ENCODE measurements at places on chromosomes 13 and 19.

DNA sequence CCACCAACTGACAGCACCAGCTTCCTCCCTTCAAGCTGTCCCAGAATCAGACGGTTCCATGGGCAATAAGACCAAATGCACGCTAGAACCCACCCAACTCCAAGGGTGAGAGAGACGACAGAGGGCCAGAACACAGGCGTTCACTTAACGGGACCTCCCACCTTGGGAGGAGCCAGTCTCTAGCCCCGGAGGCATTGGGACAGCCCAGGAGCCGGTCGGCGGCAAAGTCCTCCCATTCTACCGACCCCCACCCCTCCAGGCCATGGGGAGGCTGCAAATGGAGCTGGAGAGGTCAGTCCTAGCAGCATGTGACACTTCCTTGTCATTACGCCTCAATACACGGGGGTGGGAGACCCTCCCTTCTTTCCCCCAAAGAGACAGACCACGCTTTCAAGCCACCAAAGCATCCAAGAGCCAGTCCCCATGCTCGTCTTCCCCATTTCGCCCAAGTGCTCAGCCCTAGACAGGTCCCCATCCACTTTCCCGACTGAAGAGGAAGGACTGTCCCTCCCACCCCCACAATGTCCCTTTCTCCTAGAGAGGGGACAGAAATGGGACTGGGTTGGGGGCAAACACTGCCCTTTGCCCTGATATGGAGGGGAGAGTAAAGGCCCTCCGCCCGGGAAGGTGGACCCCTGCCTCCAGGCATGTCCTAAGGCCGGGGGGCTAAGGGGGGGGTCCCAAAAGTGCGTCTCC is 964 bp downstream of the KHSRP start:
- DNase-seq = peak; percentile 55

DNA sequence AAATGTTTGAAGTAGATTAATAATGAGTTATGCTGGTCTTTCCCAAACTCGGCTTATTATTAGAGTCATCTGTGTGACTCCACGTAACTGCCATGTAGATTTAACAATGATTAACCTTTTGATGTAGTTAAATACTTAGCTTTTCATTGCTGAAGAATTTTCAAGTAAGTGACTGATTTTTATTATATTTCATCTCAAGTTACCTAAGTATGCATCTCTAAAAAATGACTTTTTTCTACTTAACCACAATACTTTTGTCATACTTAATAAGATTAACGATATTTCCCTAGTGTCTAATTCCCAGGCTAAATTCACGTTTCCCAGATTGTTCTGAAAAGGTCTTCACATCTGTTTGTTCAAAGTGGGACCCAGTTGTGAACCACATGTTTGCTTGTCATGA is 17.8 kb downstream of the BIVM start:
- DNase-seq = no peak

- DNase-seq = no peak
These were observed 3.4 kb upstream of the ZNF333 start for GRCh38 chr19:14686411-14686810.

DNA sequence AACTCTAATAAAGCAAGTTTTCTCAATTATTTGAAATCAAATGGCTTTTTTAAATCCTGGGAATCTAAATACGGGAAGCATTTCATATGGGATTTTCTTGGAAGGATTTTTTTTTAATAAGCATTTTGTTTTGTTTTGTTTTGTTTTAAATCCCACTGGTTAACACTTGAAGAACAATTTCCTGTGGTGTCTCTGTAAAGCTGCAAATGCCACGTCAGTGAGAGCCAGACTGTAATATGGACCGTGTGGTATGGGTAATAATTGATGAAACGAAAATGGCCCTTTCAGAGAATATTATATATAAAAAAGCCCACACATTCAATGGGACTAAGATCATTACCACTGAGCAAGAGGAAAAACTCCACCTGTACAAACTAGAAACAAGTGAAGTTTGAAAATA is 33.9 kb upstream of the MIR17HG start:
- no peak for DNase-seq

GRCh38 chr13:77448689-77449088 is 86.8 kb upstream of the SCEL start:
- no peak for DNase-seq

- no peak for DNase-seq
These were observed 19.7 kb downstream of the ZFR2 start for GRCh38 chr19:3849092-3849491.

DNA sequence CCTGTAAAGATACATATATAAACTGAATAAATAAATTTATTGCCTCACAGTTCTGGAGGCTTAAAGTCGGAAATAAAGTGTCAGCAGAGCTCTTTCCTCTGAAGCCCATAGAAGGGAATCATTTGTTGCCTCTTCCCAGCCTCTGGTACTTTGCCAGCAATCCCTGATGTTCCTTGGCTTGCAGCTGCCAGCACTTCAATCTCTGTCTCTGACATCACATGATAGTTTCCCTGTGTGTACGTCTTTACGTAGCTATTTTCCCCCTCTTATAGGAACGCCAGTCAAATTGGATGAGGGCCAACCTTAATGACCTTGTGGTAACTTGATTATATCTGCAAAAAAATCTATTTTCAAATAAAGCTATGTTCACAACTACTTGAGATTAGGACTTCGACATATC is 250.9 kb downstream of the LIG4 start:
- DNase-seq = peak; percentile 17

- DNase-seq = no peak
These were observed 43.5 kb downstream of the METTL21C start for GRCh38 chr13:102651392-102651791.

- no peak for DNase-seq
These were observed 17.0 kb upstream of the LPAR6 start for GRCh38 chr13:48429886-48430285.

GRCh38 chr13:41637586-41637985 is 180.2 kb downstream of the RGCC start:
- DNase-seq = no peak

DNA sequence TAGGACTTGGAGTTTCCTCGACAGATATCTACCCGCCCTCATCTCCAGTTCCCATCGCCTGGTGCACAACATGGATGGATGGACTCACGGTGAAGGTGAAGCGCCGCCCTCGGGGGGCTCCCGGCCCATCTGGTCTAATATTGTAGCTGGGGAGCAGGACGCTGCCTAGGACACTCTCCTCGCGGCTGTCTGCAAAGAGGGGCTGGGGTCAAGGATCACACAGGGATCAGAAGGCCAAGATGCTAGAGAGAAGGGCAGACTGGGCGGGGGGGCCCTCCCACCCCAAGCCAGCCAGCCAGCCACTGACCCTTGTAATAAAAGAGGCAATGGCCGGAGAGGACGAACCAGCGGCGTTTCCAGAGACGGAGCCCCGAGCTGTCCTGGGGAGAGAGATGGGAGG is 7.1 kb downstream of the PLEKHA4 start:
- DNase-seq = no peak

- peak; percentile 25 for DNase-seq
These were observed 1639.9 kb downstream of the EFNB2 start for GRCh38 chr13:104895521-104895920.

GRCh38 chr13:113607056-113607888 is 22.7 kb downstream of the TFDP1 start:
- DNase-seq = no peak

DNA sequence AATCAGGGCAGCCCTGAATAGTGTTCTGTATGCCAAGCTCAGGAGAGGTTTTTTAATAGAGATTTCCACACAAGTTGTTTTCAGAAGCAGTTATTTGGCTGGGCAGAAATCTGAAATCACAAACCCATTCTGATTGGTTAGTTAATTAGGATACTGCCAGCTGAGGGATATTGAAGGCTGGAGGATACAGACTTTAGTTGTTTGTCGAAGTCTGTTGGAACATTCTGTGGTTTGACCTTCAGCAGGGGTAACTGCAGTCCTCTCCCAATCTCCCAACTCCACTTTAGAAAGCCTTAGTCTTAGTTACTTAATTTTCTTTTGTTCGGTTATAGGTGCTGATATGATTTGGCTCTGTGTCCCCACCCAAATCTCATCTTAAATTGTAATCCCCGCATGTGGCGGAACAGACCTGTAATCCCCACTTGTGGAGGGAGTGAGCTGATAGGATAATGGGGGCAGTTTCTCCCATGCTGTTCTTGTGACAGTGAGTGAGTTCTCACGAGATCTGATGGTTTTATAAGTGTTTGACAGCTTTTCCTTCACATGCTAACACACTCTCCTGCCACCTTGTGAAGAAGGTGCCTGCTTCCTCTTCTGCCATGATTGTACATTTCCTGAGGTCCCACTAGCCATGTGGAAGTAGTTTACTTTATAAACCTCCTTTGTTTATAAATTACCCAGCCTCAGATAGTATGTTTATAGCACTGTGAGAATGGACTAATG is 169.2 kb downstream of the GPC5 start:
- DNase-seq = no peak

- no peak for DNase-seq
These were observed 1.3 kb downstream of the LRG1 start for GRCh38 chr19:4538601-4538954.

GRCh38 chr13:74794582-74794981 is 660.4 kb upstream of the KLF12 start:
- no peak for DNase-seq

GRCh38 chr13:99421271-99421670 is 80.0 kb upstream of the TM9SF2 start:
- no peak for DNase-seq

DNA sequence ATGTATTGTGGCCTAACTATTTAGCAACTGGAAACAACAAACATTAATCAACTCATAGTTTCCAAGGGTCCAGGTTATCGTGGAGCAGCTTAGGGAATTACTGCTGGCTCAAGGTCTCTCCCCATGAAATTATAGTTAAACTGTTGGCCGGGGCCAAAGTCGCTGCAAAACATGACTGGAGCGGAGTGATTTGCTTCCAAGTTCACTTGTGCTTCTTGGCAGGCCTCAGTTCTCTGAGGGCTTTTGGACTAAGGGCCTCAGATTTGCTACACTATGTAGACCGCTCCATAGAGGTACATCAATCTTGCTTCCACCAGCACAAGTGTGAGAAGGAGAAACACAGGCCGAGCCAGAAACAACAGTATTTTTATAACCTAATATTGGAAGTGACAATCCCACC is 9.4 kb upstream of the KBTBD7 start:
- peak; percentile 46 for DNase-seq

- DNase-seq = no peak
These were observed 14.2 kb downstream of the ZNF473 start for GRCh38 chr19:50039968-50040367.

DNA sequence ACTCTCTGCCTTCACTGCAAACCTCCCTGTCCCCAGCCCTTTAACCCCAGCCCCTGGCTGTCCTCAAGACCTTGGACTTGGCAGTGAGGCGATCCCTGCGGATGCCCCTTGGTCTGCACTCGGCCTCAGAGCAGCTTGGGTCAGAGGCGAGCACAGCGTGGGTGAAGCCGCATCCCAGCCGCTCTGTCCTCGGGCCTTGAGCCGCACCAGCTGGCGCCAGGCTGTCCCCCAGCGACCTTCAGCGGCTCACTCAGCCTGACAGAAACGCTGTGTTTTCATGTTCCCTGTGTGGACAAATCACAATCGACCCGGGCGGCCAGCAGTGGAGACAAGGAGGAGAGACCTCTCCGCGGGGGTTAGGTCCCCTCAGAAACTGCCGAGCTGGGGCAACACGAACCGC is 52.0 kb downstream of the GNG7 start:
- no peak for DNase-seq

- DNase-seq = no peak
These were observed 1.8 kb upstream of the STARD13 start for GRCh38 chr13:33287142-33287882.

DNA sequence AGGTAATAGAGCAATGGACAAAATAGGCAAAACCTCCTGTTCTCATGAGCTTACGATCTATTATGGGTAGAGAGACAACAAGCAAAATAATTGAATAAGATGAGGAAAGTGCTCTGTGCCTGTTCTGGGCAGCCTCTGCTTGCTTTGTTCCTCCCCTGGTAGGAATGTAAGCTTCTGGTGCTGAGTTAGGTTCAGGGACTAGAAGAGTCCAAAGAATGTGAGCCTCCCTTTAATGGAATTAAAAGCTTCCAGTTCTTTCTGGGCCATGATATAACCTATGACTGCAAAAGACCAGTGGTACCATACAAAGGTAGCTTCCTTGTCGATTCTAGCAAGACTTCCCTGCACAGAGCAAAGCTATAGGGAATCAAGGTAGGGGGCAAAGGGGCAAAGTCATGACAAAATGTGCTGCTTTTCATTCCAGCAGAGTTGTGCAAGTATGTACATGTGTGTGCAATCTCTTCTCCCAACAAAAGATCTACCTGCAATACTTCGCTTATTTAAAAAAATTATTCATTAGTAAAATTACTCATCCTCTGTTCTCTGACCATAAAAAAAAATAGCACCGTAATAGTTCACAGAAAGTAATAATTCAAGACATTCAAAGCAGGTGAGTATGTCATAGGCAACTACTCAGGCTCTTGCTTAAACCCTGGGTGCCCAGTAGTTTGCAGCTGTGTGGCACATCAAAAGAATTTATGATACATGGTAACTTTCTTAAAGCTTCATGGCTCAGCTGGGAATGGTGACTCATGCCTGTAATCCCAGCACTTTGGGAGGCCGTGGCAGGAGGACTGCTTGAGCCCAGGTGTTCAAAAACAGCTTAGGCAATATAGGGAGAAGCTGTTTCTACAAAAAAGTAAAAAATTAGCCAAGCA is 21.4 kb downstream of the ACOD1 start:
- no peak for DNase-seq

- DNase-seq = no peak
These were observed 87.1 kb upstream of the MCF2L start for GRCh38 chr13:112881656-112882554.

DNA sequence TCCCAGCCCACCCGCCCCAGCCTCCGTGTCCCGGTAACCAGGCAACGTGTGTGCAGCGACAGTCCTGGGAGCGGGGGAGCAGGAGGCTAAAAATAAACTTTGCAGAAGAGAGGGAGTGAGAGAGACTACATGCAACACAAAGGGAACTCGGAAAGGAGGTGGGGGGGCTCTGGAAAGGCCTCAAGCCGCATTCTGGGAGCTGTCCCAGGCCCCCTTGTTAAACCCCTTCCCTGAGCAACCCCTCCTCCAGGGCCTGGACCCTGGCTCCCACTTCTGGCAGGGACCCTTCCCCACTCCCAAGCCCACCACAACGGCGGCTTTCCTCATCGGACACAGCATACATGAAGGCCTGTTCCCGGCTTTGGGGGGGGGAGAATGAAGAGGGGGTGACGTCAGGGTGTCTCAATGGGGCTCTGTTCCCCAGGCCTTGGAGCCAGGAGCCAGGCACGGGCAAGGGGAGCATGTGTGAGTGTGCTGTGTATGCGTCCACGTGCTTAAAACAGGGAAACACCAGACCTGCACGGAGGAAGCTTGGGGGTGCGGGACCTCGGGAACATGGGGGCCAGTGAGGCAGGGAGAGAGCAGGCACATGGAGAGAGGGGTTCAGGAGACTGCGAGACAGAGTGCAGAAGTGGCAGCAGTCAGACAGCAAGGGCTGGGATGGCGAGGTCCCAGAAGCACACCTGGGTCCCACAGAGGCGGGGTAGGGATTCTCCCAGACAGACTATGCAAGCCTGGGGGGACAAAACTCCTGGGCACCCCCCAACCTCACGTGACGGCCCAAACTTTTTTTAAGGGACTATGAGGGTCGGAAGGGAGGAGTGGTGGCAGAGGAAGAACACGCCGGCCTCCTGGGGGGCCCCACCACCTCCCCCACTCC is 2.3 kb downstream of the ERF start:
- peak; percentile 82 for DNase-seq

- no peak for DNase-seq
These were observed 99.7 kb upstream of the MIR17HG start for GRCh38 chr13:91247768-91248167.

- DNase-seq = no peak
These were observed 16.0 kb downstream of the ILF3 start for GRCh38 chr19:10670182-10670581.

GRCh38 chr19:44653977-44654774 is 10.5 kb downstream of the PVR start:
- peak; percentile 70 for DNase-seq

GRCh38 chr19:7444042-7444441 is 44.8 kb downstream of the PEX11G start:
- DNase-seq = no peak
